ENCODE measurements at places on chromosomes 1 and 21.

DNA sequence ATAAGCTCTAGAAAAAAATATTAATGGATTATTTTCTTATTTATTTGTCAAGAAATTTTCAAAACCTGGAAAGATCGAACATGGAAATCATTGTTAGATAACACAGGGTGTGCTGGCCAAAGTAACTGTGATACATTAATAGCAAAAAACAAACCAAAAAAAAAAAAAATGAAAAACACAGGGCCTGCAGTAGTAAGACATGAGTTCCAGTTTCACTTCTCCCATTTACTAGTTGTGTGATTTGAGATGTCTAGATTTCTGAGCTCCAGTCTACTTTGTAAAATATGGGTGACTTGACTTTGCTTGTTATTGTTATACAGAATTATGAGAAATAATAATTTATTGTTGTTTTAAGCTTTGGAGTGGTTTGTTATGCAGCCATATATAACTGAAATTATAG lies 13.6 kb downstream of the FAM177B start:
- no peak for DNase-seq

GRCh38 chr1:204292740-204293139 lies 67.0 kb downstream of the PLEKHA6 start:
- no peak for DNase-seq

GRCh38 chr1:198088360-198089071 lies 68.3 kb upstream of the NEK7 start:
- no peak for DNase-seq

DNA sequence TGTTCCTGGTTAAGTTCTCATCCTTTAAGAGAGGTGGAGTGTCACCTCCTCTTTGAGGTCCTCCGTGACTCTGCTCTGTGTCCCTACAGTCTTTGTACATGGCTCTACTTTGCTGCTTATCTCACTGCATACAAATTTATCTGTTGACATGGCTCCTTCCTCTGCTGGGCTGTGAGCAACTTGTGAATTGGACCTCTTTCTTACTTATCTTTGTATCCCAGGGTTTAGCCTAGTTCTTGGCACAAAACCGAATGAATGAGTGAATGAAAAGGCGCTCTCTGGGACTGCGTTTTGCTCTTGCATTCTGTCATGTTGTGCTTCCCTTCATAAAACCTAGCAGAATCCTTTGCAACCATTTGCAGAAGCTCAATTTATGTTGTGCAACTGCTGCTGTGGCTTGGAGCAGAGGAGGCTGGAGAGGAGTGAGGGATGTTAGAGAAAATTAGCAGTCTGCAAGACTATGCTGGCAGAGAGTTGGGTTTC lies 12.4 kb downstream of the SLC26A9 start:
- no peak for DNase-seq

GRCh38 chr1:59025898-59026426 lies 242.1 kb upstream of the JUN start:
- DNase-seq: no peak

DNA sequence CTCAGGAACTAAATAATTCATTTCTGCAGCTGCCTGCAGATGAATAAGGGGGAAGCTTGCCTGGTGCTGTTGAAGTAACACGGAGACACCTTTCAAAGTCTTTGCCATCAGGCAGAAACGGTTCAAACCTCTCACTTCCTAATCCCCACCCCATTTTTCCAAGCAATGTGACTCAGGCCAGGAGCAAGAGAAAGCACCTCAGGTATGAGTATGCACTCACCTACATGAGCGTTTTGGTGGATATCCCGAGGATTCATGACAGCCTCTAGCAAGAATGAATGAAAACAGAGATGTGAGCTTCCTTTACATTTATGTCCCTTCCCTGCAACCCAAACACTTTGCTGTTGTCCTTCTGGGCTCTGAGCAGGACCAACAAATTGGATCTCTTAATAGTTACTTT lies 63.4 kb upstream of the LAX1 start:
- DNase-seq: no peak

- DNase-seq: no peak
Observed at GRCh38 chr1:152926091-152926490, 17.7 kb downstream of the IVL start.

- no peak for DNase-seq
Observed at GRCh38 chr1:113834716-113835115, 22.4 kb upstream of the RSBN1 start.

DNA sequence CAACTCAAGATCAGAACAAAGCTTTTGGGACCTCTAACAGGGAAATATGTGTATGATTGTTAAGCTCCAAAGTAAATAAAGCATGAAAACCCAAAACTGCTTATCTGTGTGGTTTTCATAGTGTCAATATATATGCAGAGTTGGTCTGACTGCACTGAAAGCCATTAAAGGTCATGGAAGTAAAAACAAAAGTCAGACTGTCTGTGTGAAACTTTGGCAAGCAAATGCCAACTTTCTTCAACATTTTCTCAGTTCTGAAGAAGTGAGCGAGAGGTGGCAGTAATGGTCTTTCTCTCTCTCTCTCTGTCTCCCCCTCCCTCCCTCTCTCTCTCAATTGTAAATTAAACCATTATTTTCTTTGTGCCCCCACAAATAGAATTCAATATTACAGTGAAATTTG lies 100.1 kb upstream of the S1PR1 start:
- DNase-seq: no peak

- no peak for DNase-seq
Observed at GRCh38 chr1:241813768-241814320, 34.2 kb upstream of the EXO1 start.

DNA sequence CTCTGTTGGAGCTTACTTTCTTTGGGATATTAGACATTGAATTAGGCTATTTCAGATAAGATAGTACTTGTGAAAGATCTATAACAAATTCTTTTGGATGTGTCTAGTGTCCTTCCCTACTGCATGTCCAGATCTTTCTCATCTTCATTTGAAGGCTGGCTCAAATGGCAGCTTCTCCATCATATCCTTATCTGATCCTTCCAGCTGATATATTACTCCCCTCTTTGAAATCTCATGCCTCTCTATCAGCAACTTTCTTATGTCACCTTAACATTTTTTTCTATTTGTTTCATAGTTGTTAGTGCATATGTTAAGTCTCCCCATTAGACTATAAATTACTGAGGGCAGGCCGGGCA lies 17.5 kb downstream of the CAP1 start:
- no peak for DNase-seq

DNA sequence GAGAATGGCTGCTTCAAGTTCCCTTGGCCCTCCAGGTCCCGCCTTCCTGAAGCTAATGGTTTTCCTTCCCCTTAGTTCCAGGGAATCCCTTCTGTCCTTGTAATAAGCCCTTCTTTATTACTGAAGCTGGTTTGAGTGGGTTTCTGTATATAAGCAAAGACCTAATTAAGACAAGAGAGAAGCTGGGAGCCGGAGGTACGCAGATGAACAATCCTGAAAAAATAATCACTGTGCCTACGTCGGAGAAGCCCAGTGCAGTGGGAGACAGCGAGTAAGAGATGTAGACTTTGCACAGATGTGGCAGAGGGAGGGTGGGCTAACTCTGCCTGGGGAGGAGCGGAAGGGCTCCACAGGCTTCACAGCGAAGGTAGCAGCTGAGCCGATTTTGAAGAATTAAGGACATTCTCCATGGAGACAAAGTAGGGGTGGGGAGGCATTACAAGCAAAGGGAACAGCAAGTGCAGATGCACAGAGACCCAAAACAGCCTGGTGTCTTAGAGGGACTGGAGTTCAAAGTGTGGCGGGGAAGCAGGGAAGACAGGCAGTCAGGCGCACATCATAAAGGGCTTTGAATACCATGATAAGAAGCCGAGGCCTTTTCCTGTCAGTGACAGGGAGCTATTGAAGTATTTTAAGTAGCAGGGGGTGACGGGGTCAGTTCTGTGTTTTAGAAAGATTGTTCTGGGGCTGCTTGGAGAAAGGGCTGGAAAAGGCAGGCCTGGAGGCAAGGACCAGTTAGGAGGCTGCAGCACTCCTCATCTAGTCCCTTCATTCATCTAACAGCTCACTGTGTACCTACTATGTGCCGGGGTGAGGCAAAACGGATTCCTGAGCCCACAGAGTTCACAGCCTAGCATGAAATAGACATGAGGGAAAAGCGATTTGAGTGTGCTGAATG lies 6.5 kb downstream of the RIMS3 start:
- DNase-seq: no peak

Measured in stimulated activated CD4-positive, alpha-beta T cell treated with anti-CD3 and anti-CD28 coated beads, Interleukin-1b, Interleukin-23, amount 100 ng/mL, for 1 hour (primary cell).